ENCODE measurements at places on chromosomes 16 and 17. TPM values are rescaled to one million over a fixed set of nuclear protein-coding genes. Genes with fewer than 3 reads are reported as not detected.
A peak's percentile ranks its signal among the peaks of the same experiment; 100 is the strongest.

Gene PLLP
- not detected for total RNA-seq

GRCh38 chr17:41416479-41416878 lies 7.9 kb downstream of the KRT37 start:
- DNase-seq, result no peak

Gene PDXDC1
- 86.1 TPM for total RNA-seq

DNA sequence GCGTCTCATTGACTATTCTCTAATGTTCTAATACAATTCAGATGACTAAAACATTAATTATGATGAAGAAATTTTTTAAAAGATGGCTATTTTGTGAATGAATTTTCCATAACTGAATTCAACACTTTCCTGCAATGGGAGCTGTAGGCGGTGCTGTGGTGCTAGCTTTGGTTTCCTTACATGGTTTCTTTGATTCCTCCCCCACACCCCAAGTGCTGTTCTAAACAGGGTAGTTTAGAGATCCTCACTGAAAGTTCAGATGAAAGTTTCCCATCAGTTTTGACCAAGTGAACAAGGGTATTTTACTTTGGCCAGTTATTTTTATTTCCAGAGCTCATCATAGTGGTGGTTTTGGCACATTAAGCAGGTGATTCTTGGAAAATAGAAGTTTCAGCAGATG lies 26.0 kb upstream of the MRC2 start:
- no peak for DNase-seq

- no peak for DNase-seq
Measured at GRCh38 chr17:46163316-46163715, 29.9 kb downstream of the KANSL1 start.

- DNase-seq, result no peak
Measured at GRCh38 chr16:84614968-84615813, 2.7 kb downstream of the COTL1 start.

Gene HP
- total RNA-seq, result not detected

DNA sequence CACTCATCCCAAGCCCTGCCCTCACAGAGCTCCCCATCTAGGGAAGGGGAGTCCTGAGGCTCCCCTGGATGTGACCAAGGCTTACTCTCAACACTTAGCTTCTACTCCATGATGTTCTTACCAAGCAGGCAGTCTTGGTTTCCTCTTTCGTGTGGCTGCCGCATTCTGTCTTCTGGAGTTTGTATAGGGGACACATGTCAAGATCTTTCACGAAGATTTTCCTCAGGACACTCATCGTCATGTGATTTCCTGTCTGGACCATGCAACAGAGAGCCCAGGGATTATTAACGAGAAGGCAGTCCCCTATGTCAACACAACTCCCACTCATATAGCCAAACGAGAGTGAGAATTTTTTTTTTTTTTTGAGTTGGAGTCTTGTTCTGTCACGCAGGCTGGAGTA lies 10.4 kb downstream of the PRSS54 start:
- no peak for DNase-seq

Gene OSGIN1
- 0.67 TPM for total RNA-seq

- DNase-seq, result no peak
Measured at GRCh38 chr17:10821054-10821453, 16.8 kb downstream of the PIRT start.

Gene ABCA6
- total RNA-seq, result 0.37 TPM

Gene PRR15L
- not detected for total RNA-seq

Gene CD7
- 845 TPM for total RNA-seq

Gene SP6
- 0.12 TPM for total RNA-seq

DNA sequence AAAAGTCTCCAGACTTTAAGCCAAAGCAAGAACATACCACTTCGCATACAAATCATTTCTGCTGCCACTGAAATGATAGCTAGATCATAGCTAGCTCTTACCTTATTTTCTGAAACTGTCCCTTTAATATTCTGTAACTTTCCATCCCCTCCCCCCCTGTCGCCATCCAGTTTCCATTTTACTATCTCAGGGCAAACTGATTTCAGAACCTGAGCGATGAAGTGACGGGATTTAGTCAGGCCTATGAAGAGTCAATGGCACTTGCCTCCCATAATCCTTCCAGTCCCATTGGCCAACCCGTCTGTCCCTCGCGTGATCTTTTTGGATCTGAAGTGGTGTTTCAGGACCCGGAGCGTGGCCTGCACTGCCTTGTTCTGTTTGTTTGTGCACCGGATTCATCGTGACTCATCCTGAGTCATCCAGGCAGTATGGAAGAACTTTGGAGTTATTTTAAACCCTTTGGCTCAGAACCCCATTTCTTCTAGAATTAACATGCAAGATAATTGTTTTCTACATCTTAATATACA lies 199.8 kb upstream of the CHMP6 start:
- DNase-seq, result peak; percentile 66

- DNase-seq, result no peak
Measured at GRCh38 chr17:39946551-39947330, 16.1 kb upstream of the GSDMA start.

Gene CIBAR2
- total RNA-seq, result not detected

Gene PPP1R1B
- total RNA-seq, result not detected

- DNase-seq, result peak; percentile 70
Measured at GRCh38 chr17:66548158-66548557, 245.7 kb downstream of the PRKCA start.

Gene KCNJ2
- total RNA-seq, result not detected

DNA sequence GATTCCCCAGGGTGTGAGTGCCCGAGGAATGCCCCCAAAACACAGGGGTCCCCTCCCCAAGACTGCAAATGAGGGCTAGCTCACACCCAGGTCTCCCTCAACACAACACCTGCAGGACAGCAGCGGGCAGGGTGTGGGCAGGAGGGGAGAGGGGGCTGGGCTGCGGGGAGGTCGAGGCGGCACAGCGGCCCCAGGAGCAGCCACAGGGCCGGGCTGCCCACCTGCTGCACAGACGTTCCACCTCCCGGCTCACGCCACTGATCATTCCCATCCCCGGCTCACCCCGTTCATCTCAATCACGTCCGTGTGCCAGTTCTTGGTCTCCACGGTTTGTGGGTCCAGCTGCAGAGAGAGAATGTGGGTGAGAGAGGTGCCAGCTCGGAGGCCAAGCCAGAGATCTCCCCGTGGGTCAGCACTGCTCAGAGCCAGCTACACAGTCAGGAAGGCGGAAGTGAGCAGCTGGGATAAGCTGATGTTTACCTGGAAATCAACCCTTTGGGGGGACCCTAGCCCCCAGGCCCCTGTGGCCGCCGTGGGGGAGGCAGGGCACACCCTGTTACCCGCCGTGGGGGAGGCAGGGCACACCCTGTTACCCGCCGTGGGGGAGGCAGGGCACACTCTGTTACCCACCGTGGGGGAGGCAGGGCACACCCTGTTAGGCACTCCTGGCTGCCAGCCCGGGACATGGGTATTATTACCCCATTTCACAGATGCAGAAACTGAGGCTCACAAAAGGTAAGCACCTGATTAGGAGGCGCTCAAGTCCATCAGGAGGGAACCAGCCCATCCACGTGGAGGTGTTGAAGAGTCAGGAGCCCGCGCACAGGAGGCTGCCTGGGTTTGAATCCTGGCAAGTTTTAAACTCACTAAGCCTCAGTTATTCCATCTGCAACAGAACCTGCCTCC lies 16.1 kb downstream of the TIMM22 start:
- DNase-seq, result no peak

Gene KRTAP3-1
- not detected for total RNA-seq

DNA sequence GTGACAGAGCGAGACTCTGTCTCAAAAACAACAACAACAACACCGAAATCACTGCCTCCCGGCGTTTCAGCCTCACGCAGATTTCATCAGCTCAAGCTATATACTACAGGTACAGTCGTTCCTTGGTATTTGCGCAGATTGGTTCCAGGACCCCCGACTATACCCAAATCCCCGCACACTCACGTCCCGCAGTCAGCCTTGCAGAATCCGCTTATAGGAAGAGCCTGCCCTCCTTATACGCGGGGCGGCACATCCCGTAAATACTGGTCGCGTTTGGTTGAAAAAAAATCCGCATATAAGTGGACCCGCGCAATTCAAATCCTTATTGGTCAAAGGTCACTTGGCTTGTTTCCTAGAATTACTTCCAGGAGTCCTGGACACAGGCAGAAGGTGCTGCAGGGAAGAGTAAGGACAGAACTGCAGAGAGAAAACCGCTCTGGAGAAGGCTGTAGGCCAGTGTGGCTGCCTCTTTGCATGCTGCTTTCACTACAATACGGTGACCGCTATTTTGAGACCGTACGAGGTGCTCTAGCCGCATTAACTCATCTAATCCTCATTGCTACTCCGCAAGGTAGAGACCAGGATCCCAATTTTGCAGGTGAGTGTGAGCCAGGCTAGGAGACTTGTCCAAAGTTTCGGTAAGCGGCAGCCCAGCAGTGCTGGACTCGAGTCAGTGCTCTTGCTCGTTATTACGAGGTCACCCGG lies 718 bp downstream of the NDUFAB1 start:
- DNase-seq, result no peak

GRCh38 chr16:13453938-13454553 lies 465.9 kb upstream of the ERCC4 start:
- peak; percentile 31 for DNase-seq

Gene EVI2A
- total RNA-seq, result 31.9 TPM

DNA sequence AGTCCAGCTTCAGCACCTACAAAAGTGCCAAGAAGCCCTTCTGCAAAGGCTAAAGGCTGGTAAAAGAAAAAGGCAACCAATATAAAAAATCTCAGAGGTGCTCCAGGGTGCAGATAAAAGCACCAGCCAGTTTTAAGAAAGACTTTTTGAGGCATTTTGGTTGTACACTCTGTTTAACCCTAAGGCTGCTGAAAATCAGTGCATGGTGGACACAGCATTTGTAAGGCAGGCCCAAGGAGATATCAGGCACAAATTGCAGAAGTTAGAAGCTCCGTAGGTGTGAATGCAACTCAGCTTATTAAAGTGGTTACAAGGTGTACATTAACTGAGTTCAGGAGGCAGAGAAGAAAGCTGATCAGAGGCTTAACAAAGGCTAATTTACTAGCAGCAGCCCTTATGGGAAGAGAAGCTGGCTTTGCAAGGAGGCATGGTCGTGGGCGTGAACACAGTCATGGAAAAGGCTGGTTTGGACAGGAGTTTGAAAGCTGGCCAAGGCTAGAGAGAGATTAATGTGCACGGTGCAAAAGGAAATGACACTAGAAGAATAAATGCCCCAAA lies 21.1 kb downstream of the ACSM1 start:
- no peak for DNase-seq

- peak; percentile 67 for DNase-seq
Measured at GRCh38 chr16:70738083-70738977, 52.5 kb upstream of the MTSS2 start.

DNA sequence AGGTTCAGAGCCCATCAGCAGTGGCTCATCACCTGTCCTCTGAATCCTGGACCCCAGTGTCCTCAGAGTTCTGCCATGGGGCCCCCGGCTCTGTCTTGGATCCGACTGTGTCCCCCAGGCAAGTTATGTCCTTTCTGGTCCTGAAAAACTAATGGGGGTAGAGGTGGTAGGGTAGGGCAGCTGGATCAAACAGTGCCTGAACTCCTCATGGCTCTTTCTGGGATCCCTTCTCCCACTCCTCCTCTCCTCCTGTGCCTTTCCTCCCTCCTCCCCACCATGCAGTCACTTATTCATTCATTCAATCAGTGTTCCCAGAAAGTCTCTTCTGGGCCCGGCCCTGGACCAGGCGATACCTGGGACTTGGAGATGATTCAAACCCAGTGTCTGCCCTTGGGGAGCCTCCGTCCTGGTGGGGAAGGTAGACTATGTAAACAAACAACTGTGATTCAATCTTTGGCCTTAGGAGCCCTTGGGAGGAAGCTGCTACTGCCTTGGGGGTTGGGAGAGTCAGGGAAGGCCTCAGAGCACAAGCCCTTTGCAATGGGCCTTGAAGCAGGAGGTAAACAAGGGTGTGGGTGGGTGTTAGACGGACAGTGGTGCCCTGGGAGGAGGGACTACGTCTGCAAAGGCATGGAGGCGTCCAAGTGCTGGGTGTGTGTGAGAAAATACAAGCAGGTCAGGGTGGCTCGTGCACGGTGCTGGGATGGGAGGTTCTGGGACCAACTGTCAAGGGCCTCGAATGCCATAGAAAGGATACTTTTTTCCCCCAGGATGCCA lies 6.4 kb upstream of the FAM83G start:
- DNase-seq, result no peak

DNA sequence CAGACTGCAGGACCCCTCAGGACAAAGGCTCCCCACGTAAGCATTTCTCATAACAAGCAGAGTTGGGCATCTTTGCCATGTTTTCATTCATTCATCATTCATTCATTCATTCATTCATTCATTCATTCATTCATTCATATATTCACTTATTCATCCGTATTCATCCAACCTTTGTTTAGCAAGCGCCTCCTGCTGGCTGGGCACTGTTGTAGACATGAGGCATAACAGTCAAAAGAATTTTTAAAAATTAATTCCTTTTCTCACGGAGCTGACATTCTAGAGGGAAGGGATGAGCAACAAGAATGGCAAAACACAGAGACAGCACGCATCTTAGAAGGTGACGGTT lies 351.7 kb upstream of the TNRC6C start:
- no peak for DNase-seq

- DNase-seq, result no peak
Measured at GRCh38 chr16:27960619-27961295, 102.8 kb downstream of the GSG1L start.

DNA sequence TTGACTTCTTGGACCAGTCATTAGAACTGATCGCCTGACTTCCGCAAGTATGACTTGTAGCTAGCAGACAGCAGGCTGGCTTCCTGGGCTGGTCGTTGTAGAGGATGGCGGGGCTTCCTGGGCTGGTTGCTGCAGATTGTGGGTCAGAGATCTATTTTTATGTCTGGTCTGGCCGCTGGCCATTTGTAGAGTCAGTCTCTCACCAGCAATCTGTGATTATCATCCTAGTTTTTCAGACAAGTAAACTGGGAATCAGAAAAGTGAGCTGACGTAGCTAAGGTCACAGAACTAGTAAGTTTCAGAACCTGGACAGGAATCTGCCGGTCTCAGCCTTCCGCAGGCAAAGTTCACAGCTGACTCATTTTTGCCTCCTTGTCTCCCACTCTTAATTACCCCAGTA lies 19.1 kb downstream of the GPR142 start:
- DNase-seq, result no peak

- no peak for DNase-seq
Measured at GRCh38 chr17:36999471-36999870, 50.7 kb downstream of the AATF start.

Gene CDK5R1
- 22.5 TPM for total RNA-seq

- DNase-seq, result peak; percentile 98
Measured at GRCh38 chr17:75154195-75155106, at the start of gene JPT1. Gene JPT1, minus strand, starts transcription at chr17:75154512. Its CDS starts 115 bp downstream, at chr17:75154397.

Gene ZNF267
- 156 TPM for total RNA-seq

- no peak for DNase-seq
Measured at GRCh38 chr17:79814974-79815835, 18.3 kb upstream of the CBX8 start.

DNA sequence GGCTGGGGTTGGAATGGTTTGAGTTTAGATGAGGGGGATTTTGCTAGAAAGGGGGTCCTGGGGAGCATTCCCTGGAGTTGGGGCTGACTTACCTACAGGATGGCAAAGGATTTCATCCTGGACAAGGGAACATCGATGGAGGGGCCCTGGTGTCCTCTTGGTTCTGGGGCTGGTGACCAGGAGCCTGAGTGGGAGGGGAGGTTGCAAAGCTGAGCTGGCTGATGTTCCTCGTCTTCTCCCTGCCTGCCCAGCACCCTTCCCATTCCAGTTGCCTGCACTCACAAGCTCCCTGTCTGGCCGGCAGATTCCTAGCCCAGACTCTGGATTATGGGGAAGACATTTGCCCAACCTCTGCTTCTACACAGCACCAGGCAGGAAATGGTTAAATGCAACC lies 37.2 kb downstream of the ITGAE start:
- no peak for DNase-seq

Gene ZFP1
- total RNA-seq, result 20.9 TPM
